CD8-positive, alpha-beta memory T cell (primary cell): ENCODE measurements at places on chromosomes 11 and 22. TPM values are rescaled to one million over a fixed set of nuclear protein-coding genes. Genes with fewer than 3 reads are reported as not detected.

DNA sequence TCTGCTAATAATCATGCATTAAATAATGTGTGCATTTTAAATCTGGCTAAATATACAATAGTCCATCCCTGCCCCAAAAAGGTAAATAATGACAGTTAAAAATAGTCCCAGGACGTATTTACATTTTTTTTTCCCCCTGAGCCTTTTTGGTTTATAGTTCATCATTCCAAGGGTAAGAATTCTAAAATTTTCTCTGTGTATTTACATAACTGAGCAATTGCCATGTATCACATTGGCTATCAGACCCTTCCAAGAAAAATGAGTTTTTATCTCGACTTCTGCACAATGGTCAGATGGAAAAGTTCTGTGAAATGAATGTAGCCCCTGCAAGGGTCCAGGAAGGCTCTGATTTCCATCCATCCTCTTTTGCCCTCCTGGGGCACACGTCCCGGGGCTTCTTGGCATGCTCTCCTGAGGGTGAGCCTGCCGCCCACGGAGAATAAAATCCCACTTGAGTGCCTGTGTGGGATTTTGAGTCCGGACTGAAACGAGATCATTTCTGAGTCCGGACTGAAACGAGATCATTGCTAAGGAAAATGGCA lies 94.1 kb upstream of the ANO1 start:
- H3K27me3 ChIP-seq, result no peaks in the 10 kb centered on the region
- no peaks in the 10 kb centered on the region for H3K4me1 ChIP-seq
- H3K4me3 ChIP-seq, result no peak overlapping the region
- no peaks in the 10 kb centered on the region for H3K36me3 ChIP-seq
- no peak overlapping the region for H3K27ac ChIP-seq

GRCh38 chr11:116225236-116225635 lies 547.6 kb downstream of the BUD13 start:
- H3K27ac ChIP-seq, result no peak overlapping the region
- H3K4me3 ChIP-seq, result no peak overlapping the region
- no peaks in the 10 kb centered on the region for H3K4me1 ChIP-seq
- H3K27me3 ChIP-seq, result no peaks in the 10 kb centered on the region
- H3K36me3 ChIP-seq, result no peaks in the 10 kb centered on the region
- no peak for DNase-seq

PAX6 gene
- not detected for total RNA-seq

ZP1 gene
- not detected for total RNA-seq

- H3K4me3 ChIP-seq, result no peak overlapping the region
- no peaks in the 10 kb centered on the region for H3K27me3 ChIP-seq
- H3K27ac ChIP-seq, result no peak overlapping the region
- H3K4me1 ChIP-seq, result no peaks in the 10 kb centered on the region
- H3K36me3 ChIP-seq, result no peaks in the 10 kb centered on the region
Observed at GRCh38 chr22:45775569-45776312, 104.1 kb downstream of the ATXN10 start.

DEFB131B gene
- not detected for total RNA-seq

GRCh38 chr11:86596861-86597586 lies 75.4 kb downstream of the ME3 start:
- no peak for DNase-seq
- H3K27me3 ChIP-seq, result no peaks in the 10 kb centered on the region
- H3K27ac ChIP-seq, result no peak overlapping the region
- no peak overlapping the region for H3K4me3 ChIP-seq
- H3K4me1 ChIP-seq, result peaks cover 12% of the 10 kb centered on the region
- no peaks in the 10 kb centered on the region for H3K36me3 ChIP-seq

DNA sequence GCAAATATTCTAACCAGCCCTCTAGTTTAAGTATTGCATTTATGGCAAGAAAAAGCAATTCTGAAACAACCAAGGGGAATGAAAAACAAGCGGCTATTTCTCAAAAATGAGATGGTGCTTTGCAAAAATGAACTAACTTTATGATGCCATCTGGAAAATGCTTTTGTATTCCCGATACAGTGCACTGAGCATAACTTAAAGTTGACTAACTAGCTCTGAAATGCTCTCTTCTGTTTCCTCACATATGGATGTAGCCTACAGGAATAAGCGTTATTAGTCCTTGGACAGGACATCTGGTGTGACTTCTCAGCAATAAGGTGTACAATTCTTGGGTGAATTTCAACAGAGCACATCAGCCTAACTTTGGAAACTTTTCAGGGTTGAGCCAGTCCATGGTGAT lies 228.2 kb upstream of the DDI1 start:
- H3K4me1 ChIP-seq, result no peaks in the 10 kb centered on the region
- DNase-seq, result no peak
- no peak overlapping the region for H3K4me3 ChIP-seq
- H3K27ac ChIP-seq, result no peak overlapping the region
- no peaks in the 10 kb centered on the region for H3K27me3 ChIP-seq
- H3K36me3 ChIP-seq, result no peaks in the 10 kb centered on the region

- DNase-seq, result no peak
- H3K27ac ChIP-seq, result no peak overlapping the region
- no peaks in the 10 kb centered on the region for H3K27me3 ChIP-seq
- no peaks in the 10 kb centered on the region for H3K4me1 ChIP-seq
- H3K36me3 ChIP-seq, result no peaks in the 10 kb centered on the region
Observed at GRCh38 chr11:12706545-12707499, 32.6 kb downstream of the TEAD1 start.

DNA sequence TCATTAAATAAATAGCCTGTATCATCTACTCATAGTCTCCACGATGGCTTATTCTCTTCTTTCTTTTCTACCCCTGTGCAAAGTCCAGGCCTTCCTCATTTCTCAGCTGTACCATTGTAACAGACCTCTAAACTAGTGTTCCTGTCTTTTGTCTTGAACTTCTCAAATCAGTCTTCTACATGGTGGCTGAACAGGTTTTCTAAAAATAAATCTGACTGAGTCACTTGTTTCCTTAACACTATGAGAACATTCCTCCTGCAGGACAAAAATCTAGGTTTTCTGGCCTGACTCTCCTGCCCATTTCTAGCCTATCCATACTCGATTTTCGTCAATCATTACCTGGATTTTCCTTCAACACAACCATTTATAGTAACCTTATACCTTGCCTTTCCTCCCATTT lies 1080.8 kb upstream of the TENM4 start:
- H3K4me1 ChIP-seq, result no peaks in the 10 kb centered on the region
- no peaks in the 10 kb centered on the region for H3K27me3 ChIP-seq
- DNase-seq, result no peak
- H3K4me3 ChIP-seq, result no peak overlapping the region
- H3K27ac ChIP-seq, result no peak overlapping the region

DNA sequence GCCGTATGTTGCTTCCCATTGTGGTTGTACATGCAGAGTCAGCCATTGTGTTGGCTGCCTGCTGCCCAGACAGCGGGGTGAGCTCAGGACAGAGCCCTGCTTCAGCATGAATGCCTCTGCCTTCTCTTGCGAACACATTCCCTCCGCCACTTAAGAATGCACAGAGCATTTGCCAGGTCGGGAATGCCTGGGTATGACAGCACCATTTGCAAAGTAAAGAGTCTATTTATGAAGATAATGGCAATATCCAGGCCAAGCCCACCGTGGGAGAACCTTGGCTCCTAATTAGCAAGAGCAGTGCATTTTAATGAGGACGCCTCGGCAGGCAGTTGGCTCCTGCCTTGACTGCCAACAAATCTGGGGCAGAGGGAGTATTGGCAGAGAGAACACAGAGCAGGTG lies 62.5 kb upstream of the SORL1 start:
- H3K4me1 ChIP-seq, result no peaks in the 10 kb centered on the region
- H3K36me3 ChIP-seq, result no peaks in the 10 kb centered on the region
- no peaks in the 10 kb centered on the region for H3K27me3 ChIP-seq
- no peak overlapping the region for H3K27ac ChIP-seq
- H3K4me3 ChIP-seq, result no peak overlapping the region
- no peak for DNase-seq

DNA sequence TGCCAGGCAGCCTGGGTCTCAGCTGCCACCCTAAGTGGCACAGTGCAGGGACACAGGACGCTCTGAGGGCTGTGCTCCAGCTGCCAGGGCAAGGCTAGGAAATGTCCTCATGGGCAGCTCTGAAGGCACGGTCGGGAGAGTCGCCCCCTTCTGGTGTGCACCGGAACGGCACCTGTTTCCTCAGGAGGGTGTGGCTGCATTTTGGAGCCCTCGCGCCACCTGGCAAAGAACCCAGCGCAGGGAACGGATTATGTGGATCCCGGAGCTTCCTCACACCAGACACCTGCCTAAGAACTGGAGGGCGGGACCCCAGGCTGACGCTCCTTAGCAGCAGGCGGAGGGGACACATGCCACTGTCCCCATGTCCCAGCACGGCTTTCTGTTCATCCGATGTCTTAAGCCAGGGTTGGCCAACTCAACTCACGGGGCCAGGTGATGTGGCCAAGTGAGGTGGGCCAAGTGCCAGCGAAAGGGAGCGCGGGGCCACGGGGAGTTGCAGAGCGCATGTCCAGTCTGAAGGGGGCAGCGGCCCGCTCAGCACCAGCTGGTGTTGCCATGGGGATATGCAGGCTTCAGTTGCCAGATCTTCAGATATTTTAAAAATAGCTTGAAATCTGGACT lies 5.1 kb upstream of the SLC22A8 start:
- DNase-seq, result no peak
- H3K4me1 ChIP-seq, result no peaks in the 10 kb centered on the region
- no peaks in the 10 kb centered on the region for H3K36me3 ChIP-seq
- H3K27me3 ChIP-seq, result no peaks in the 10 kb centered on the region
- no peak overlapping the region for H3K4me3 ChIP-seq

- H3K27me3 ChIP-seq, result no peaks in the 10 kb centered on the region
- H3K4me3 ChIP-seq, result no peak overlapping the region
- no peaks in the 10 kb centered on the region for H3K4me1 ChIP-seq
- DNase-seq, result no peak
- H3K27ac ChIP-seq, result no peak overlapping the region
Observed at GRCh38 chr11:101456812-101457211, 127.0 kb downstream of the TRPC6 start.
